RKO (cell line): ENCODE measurements at places on chromosomes 3 and 15.

DNA sequence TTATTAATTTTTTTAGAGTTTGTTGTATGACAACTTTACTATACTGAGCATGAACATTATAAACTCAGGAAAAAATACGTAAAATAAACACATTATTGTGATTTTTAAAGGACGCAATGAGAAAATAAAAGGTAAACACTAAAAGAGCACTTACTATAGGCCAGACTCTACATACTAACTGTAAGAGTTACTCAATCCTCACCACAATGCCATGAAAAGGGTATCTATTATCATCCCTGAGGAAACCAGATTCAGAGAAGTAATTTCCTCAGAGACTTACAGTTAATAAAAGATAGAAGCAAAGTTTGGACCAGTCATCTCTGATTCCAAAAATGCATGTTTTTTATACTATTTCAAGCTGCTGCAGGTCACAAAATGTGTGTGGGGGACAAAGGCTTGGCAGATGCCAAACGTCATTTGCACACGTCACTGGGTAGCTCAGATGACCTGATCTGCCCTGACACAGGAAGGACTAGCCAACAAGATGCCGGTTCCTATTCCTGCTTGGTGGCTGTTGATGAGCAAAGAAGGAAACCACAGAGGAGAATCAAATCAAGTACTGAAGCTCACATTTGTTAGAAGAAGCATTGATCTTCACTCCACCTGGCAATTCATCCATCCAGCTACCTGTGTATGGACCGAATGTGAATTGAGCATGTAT is 42.3 kb downstream of the KLHL6 start:
- no peak for DNase-seq

- DNase-seq = no peak
These were observed 146.0 kb downstream of the ADAMTS9 start for GRCh38 chr3:64541803-64542202.

- DNase-seq = no peak
These were observed 20.2 kb downstream of the TMEM39A start for GRCh38 chr3:119443179-119443578.

DNA sequence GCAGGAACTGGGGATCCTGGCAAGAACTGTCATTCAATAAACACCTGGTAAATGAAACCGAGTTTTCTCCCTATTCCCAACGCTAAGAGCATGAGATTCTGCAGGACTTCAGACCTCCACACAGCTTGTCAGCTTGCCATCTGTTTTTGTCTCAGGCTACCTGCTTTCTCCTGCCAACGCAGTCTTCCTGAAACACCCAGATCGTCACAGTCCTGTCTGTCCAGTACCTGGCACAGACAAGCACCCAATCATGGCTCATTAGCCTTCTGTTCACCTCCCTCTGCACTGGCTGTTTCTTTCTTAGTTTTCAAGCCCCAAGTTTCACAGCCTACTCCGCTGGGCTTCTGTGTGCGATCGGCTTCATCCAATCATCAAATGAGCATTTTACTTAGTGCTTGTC is 5.0 kb downstream of the SLC12A8 start:
- DNase-seq = no peak

DNA sequence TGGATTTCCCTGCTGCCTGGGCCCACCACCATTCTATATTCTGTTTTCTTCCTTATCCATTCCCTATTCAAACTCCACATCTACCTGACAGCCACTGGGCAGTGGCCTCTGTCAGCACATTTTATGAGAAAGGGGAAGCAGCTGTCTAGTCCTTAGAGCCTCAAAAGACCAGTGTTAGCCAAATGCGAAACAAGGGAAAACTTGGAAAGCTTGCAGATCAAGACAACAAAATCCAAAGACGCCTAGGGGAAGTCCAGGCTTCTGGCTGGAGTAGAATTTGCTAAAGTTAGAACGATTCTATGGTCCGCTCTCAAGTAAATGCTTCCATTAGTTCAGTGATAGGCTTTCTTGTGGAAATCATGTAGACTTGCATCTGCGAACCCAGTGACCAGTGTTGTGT is 39.4 kb upstream of the CHST2 start:
- no peak for DNase-seq

- DNase-seq = no peak
These were observed 3.0 kb upstream of the ANKRD28 start for GRCh38 chr3:15800780-15801179.

DNA sequence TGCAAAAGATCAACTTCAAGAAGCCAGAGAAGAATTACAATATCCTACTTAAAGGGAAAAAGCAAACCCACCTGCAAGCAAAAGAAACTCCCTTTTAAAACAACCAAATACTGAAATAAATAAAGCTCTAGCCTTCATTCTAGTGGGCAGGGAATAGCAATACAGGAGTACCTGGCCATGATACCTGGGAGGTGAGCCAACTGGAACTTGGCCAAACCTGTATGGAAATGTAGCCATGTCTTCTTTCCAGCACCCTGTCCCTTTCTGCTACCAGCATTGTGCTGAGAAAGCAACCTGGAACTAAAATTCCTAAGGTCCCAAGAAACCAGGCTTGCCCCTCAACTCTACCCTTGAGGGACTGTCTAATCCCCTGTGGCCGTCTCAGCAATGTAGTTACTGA is 530.0 kb downstream of the EPHB1 start:
- DNase-seq = no peak

DNA sequence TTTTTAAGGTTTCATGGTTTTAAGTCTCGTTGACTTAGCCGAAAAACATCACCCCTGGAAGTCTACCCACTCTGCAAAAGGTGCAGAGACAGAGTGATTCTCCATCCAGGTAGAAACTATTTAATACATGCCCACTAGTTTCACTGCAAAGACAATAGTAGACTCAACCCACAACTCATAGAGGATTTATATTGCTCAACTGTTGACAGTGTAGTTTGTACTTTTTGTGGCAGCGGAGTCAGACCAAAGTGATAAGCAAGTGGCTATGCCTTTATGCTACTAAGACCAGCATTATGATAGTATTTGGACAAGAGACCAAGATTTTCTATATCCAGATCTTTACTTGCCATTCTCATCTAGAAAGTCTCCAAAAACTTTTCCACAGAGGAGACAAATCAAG is 98.8 kb upstream of the ZBTB20 start:
- DNase-seq = no peak

- no peak for DNase-seq
These were observed at the start of gene PRSS50 for GRCh38 chr3:46717447-46718231. Gene PRSS50, minus strand, starts transcription at chr3:46717869. Its CDS starts 45 bp downstream, at chr3:46717824.

- no peak for DNase-seq
These were observed 7.8 kb upstream of the ICE2 start for GRCh38 chr15:60486742-60487141.

DNA sequence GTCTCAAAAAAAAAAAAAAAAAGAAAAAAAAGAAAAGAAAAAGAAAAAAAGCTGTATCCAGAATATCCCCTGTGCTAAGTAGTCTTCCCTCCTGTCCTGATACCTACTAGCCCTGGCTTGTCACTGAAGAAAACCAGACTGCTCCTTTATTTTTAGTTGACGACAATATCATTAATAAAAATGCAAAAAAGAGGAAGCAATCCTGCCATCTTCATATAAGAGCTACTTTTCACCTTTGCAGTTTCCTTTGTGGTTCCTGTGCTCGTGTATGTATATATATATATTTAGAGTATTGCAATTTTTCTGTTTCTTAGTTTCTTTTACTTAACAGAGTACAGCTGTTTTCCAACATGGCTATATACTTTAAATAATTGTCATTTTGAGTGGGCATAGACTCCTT is 13.6 kb downstream of the C3orf20 start:
- no peak for DNase-seq

DNA sequence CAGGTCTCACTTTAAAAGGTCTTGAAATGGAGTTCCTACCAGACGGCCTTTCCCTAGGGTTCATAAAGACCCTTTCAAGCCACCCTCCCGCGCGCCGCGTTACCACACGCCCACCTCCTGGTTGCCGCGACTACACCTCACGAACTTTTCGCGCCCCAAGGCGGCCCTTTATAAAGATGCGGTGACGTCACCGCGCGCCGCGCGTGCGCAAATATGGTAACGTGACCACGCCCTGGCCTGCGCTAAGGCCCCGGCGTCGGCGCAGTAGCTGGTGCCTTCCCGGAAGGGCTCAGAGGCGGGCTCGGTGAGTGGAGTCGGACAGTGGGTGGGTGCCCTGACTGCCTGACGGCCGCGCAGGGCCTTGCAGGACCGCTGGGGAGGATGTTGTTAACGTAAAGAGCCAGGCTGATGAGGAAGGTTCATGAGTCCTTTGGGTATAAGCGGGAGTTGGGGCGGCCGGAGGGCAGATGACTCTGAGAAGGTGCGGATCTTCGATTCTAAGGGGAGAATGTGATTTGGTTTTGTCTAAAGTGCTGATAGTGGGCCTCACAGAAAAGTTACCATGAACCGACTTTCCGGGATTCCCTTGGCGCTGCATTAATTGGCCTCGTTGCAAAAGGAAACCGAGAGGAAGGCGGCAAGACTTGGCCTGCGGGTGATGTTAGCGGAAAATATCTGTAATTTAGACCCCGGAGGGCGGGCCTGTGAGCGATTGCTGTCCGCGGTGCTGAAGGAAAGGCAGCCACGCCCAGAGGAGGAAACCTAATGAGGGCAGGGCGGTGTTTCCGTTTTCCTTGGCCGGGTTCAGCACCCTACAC is 54.4 kb downstream of the FEZF2 start:
- DNase-seq = no peak
